ENCODE measurements at places on chromosomes 7 and 10.

DNA sequence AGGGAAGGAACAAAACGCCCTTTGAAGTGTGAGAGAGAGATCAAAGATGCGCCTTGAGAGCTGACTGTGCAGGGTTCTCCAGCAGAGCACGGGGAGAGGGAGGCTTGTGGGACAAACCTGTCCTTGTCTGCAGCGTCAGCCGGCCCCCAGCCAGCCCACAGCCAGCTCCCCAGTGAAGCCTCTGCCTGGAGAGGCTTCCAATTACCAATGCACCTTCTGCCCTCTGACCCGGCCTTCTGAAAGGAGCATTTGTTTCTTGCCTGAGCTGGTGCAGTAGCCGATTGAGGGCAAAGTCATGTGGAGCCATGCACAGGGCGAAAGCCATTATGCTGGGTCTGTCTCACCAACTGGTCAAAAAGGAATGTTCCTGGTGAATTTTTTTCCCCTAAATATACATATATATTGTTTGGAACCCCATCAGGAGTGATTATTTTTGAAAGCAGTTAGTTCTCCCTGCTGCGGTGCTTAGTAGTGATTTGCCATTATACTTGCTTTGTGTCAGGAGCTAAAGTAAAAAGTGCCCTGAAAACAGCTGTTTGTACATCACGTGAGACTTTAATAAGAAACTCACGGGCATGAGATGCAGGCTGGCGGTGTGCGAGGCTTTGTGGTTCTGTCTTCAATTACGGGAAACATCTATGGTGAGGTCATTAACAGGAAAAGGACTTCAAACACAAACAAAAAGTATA is 268.6 kb downstream of the KLF6 start:
- no peak for DNase-seq

- peak; percentile 53 for DNase-seq
Measured at GRCh38 chr10:99693933-99694583, 34.7 kb downstream of the ENTPD7 start.

- no peak for DNase-seq
Measured at GRCh38 chr7:30886608-30887011, 25.0 kb upstream of the AQP1 start.

GRCh38 chr10:62831346-62831745 is 15.2 kb upstream of the EGR2 start:
- DNase-seq = peak; percentile 77

DNA sequence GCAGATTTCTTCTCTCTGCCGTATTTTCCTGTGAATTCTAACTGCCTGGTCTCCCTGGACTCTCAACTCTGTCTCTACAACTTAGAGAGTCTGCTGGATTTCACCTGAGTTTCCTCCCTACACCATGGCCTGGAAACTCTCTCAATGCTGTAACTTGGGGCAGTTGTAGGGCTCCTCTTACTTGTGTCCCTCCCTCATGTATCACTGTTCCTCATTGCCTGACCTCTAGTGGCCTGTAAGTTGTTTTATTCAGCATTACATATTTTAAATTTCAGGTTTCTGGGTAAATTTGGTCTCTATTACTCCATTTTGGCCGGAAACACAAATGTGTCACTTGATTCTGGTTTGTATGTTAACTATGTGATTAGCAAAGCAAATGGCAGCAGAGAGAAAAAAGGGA is 70.9 kb downstream of the DYNC1I1 start:
- no peak for DNase-seq

DNA sequence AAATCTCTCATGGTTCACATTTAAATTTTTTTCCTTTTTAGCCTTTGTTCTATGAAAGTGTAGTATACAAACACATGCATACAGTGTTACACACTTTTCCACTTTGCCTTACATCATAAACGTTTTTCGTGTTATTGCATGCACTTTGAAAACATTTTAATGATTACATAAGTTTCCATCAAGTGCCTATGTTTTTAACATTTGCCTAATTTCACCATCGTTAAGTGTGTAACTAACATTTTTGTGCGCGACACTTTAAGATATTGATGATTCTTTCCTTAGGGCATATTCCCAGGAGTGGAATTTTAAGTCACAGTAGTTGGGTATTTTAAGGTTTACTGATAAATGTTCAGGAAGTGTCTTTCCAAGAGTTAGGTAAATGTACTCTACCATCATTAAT is 1.5 kb upstream of the FRAT2 start:
- no peak for DNase-seq

GRCh38 chr10:51857305-51857704 is 157.9 kb upstream of the CSTF2T start:
- no peak for DNase-seq

DNA sequence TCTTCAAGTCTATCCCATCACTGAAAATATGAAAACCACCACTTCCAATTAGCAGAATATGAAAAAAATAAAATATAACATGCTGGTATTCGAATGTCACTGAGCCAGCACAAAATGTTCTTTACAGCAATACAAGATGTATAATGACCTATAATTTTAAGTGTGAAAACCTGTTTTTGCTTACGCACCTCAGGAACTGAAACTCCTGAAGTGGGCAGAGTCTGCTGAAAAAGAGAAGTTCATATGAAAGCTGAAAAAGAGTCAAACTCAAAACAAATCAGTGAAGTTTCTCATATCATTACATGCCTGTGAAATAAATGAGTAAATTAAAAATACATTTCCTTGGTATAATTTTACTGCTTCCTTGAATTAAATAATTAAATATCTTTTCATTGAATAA is 272.5 kb downstream of the DGKB start:
- DNase-seq = no peak

GRCh38 chr10:96061232-96061631 is 17.8 kb downstream of the CCNJ start:
- peak; percentile 45 for DNase-seq

- DNase-seq = no peak
Measured at GRCh38 chr7:122535086-122535485, 163.8 kb downstream of the RNF133 start.

DNA sequence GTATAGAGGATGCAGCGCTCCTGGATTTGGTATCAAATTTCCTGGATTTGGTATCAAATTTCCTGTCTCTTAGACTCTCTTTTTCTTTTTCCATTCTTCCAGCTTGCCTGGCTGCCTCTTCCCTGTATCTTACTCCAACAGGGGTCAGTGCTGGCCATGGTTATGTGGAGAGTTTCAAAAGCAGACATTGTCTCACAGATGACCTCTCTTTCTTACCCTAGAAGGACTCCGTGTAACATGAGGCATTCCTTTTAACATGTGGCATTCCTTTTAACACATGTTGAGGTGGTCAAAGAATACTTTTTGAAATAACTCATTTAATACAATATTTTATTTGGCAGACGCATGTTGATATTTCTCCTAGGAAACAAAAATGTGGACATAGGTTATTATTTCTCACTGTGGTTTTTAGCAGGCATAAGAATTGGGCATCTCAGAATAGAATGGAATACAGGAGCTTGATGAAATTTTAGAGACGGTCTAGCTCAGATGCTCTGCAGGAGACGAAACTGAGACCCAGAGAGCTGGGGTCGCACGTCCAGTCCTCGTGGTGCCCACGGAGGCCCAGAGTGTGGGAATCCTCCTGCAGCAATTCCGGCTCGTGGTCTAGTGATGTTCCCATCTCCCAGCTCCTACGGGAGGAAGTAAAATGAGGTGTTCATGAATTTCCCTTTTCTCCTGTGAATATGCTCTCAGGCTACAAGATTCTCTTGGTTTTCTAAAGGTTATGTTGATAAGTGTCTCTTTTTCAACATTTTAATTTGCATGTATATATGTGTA is 59.6 kb upstream of the PITRM1 start:
- DNase-seq = peak; percentile 90

GRCh38 chr10:88048312-88048711 is 184.9 kb downstream of the PTEN start:
- no peak for DNase-seq

GRCh38 chr7:44489955-44490350 is 505 bp downstream of the NUDCD3 start:
- DNase-seq = no peak

DNA sequence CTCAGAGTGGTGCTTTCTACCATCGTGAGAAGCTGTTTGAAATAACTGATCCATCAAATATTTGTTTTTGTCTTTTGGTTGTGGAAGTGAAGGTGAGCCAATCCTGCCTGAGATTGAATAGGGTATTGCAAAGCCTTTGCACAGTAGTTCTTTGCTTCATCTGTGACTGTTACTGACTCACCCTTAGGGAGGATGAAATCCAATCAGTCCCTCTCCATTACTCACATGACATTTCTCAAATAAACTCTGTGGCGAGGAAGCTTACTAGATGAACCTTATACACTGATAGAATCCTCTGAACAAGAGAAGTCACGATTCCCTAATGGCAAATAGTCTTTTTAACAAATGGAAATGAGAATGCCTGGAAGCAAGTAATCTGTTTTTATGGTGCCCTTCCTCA is 31.9 kb downstream of the HEPACAM2 start:
- DNase-seq = peak; percentile 51

GRCh38 chr7:144407266-144407931 is 3.9 kb upstream of the NOBOX start:
- DNase-seq = no peak

DNA sequence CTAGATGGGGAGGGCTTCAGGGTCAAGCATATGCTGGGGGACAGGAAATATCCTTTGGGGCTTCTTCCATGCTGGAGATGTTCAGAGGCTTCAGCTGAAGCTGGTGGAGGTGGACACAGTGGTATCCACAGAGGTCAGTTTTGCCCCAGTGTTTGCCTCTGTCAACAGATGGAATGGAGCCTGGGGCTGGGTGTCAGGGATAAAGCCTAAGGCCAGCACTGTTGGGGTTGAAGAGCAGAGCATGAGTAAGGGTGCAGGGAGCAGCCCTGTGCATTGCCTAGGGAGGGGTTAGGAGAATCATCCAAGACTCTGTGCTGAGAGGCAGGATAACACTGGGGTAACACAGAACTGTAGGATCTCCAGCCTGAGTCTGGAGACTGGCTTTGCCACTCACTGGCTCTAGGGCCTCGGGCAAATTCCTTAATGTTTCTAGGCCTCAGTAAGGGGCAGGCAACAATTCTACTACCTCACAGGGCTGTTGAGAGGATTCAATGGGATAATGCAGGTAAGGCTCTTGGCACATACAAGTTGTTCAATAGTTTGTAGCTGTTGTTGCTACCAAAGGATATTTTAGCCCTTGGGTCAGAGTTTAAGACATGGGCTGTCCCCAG is 21.8 kb upstream of the MYL7 start:
- DNase-seq = peak; percentile 60

- DNase-seq = no peak
Measured at GRCh38 chr7:20307119-20307518, 23.6 kb upstream of the ITGB8 start.

DNA sequence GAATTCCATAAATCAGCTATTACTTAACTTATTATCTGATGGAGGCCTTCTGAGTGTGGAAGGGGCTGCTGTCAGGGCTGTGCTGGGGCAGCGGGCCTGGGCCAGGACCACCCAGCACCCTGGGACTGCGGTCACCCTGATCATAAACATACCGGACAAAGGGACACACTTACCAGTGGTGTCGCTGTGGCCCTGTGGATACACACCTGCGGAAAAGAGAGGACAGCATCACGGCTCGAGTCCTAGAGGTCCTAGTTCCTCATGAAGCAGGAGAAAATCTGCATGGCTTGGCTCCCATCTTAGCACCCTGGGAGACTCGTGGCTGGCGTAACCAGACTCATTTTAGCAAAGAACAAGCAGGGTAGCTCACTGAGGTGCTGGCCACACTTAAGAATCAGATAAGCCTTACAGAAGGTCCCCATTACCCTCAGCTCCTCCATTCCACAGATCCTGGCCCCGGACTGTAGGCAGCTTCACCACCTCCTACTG is 17.7 kb downstream of the IL15RA start:
- DNase-seq = no peak

DNA sequence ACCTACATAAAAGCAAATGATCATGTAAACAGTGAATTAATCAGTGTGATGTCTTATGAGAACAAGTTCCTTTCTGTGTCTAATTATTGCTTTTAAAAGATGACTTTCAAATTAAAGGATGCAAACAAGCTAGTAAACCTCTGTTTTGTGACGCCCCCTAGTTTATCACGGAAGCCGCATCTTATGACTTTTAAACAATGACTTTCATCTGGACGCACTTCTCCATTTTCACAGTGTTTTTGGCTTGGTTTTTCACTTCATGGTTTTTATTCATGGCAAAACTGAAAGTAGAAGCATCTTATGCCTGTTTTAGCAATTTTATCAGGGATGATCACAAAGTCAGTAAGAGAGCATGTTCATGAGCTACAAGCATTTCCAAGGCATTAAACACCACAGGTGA is 35.0 kb downstream of the ITGA8 start:
- no peak for DNase-seq

GRCh38 chr7:111560773-111561653 is 1.3 kb downstream of the IMMP2L start:
- DNase-seq = no peak

- no peak for DNase-seq
Measured at GRCh38 chr10:79378383-79378646, 31.0 kb downstream of the PPIF start.

DNA sequence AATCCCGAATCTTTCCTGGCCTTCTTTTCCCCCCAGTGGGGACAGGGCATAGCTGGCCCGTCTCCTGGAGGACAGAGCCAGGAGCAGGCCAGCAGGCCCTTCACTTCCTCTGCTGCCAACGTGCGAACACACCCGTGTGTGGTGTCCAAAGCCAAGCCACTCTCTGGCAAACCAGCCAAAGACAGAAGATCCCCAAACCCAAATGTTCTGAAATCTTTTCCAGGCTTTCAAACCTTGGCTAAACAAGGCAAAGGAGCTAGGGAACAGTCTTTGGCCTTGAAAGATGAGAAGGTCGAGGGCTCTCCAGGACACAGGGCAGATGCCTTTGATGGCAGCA is 63.0 kb downstream of the PROSER2 start:
- no peak for DNase-seq

GRCh38 chr7:74525881-74526280 is 72.2 kb downstream of the GTF2IRD1 start:
- peak; percentile 79 for DNase-seq

- DNase-seq = no peak
Measured at GRCh38 chr7:1331561-1332467, 99.1 kb downstream of the UNCX start.

- DNase-seq = peak; percentile 58
Measured at GRCh38 chr7:101308245-101309085, 13.1 kb downstream of the IFT22 start.

- no peak for DNase-seq
Measured at GRCh38 chr10:3820255-3820654, 35.2 kb upstream of the KLF6 start.

- DNase-seq = no peak
Measured at GRCh38 chr10:125709553-125710474, 9.7 kb upstream of the EDRF1 start.
